ENCODE measurements at places on chromosomes 2 and 18.

DNA sequence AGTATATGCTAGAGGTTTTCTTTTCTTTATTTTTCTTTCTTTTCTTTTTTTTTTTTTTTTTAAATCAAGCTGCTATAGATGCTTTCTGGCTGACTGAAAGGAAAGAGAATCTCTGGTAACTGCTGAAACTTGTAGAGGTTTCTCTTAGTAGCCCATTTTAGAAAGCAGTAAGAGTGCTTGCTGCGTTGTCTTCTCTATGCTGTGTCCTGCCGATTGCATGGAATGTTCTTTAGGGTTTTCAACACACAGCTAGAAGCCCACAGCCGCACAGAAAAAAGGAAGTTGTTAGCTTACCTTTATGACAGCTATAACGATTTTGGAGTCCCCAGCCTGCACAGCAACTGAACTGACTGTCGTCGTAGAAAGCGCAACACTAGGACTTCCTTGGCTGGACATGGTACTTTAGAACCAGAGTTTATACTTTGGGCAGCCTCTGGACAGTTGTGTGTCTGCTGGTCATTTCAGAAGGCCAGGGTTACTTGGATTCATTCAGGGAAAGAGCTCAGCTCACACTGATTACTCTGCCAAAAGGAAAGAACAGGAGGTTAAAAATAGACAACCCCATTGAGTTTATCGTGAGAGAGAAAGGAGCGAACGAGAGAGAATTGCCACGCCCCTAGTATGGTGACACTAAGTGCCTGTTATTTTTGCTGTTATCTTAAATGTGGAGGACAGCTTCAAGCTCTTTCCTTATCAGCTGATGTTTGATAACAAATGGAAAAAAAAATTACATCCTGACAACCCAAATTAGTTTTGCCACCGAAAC, at the start of gene CCDC141:
TSS of gene CCDC141 (minus strand) at position 592 of the 766 bp plus-strand sequence. CDS start at position 396, 196 bp downstream.
- peak; percentile 49 for DNase-seq

DNA sequence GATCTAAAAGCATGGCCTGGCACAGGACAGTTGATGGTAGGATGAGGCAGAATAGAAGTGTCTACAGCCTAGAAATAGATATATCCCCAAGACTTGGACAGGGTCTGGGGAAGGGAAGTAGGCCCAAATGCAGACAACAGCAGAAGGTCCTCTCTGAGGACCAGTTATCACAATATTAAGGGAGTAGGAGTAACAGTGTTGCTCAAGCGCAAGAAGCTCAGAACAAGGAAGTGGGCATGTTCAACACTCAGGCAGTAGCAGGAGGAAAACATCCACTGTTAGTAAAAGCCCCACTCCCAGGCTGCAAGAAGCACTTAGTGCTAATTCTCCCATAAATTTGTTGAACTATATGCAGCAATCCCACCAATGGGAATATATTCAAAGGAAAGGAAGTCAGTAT, 314.7 kb downstream of the METTL4 start:
- no peak for DNase-seq

DNA sequence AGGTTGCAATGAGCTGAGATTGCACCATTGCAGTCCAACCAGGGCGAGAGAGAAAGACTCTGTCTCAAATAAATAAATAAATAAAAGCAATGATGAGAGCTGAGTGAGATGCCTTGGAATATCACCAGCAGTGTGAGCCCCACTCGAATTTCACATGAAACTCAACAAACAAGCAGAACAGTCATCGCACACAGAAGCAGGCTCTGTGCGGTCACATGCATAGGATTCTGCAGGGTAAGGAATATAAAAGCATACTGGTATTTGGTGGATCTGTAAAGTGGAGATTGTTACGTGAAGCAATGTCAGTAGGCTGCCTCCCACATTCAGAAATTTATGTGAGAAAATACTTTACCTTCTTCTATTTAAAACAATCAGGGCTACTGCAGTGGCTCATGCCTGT, 18.0 kb upstream of the AP1S3 start:
- no peak for DNase-seq

- no peak for DNase-seq
Measured at GRCh38 chr18:66931010-66931409, 327.1 kb upstream of the CDH19 start.

DNA sequence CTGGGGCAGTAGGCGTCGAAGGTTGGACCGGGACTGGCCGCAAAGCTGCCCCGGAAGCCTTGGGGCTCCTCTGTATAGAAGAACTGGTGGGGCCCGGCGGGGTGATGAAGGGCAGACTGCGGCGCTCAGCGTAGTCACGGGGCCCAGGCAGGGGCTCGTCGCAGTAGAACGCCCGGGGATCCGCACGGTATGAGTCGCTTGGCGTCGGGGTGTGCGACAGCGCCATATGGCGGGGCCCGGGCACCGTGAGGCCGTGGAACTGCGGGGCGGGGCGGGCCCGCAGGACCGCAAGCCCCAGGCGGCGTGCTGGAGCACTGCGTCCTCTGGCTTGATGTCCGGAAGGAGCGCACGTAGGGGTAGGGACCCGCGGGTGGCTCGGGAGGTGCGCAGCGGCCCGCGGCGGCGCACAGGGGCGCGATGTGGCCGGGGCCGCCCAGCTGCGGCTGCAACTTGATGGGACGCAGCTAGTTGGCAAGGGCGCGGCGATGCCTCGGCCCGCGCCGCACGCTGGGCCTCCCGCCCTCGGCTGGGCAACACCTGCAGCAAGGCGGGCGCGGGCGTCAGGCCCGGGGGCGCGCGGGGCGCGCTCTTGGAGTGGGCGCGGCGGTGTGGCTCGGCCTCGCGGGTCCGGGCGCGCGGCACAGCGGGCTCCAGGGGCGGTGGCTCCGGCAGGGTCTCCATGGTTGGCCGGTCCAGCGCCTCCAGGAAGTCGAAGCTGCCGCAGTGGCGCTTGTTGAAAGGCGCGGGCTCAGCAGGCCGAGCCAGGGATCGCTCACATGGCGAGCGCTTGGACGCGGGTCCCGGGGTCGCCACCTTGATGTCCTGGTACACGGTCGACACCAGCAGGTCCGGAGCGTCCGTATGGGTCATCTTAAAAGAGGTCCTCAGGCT, 251.4 kb downstream of the ANKRD30B start:
- DNase-seq: no peak

- DNase-seq: peak; percentile 73
Measured at GRCh38 chr2:25402477-25402876, 60.8 kb upstream of the DNMT3A start.

DNA sequence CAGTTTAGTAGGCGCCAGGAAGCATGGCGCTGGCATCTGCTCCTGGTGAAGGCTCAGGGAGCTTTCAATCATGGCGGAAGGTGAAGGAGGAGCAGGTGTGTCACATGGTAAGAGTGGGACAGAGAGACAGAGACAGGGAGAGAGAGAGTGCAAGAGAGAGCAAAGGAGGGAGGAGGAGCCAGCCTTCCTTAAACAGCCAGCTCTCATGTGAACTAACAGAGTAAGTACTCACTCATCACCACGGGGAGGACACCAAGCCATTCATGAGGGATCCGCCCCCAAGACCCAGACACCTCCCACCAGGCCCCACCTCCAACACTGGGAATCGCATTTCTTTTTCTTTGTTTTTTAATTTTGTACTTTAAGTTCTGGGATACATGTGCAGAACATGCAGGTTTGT, 40.8 kb upstream of the CLASP1 start:
- DNase-seq: no peak

Measured in activated CD8-positive, alpha-beta memory T cell treated with anti-CD3 and anti-CD28 coated beads, Interleukin-2, amount 10 ng/mL, durations not matched to agents 7 days and 5 days (primary cell).